HepG2 (cell line): ENCODE measurements at places on chromosomes 13 and 19. TPM values are rescaled to one million over a fixed set of nuclear protein-coding genes. Genes with fewer than 3 reads are reported as not detected.
A peak's percentile ranks its signal among the peaks of the same experiment; 100 is the strongest.

FUT6 gene
- 27.7 and 53.3 TPM in 2 replicates for polyA plus RNA-seq

LRRC25 gene
- polyA plus RNA-seq: 0.53 and 0.85 TPM in 2 replicates

DMKN gene
- polyA plus RNA-seq: 50.8 and 71.8 TPM in 2 replicates

BST2 gene
- polyA plus RNA-seq: 93.8 and 105 TPM in 2 replicates

SULT2A1 gene
- 137 TPM in 2 replicates for polyA plus RNA-seq

MEF2B gene
- polyA plus RNA-seq: 1.7 and 2.3 TPM in 2 replicates

PTGER1 gene
- 0.13 and 0.24 TPM in 2 replicates for polyA plus RNA-seq

GRCh38 chr19:16825312-16826052 lies 3.7 kb upstream of the SIN3B start:
- DNase-seq: no peak
- H3K4me3 ChIP-seq: peak overlapping the region; percentile 55; the same call in 1 of the 2 replicates
- H3K27me3 ChIP-seq: no peaks in the 10 kb centered on the region
- H3K4me1 ChIP-seq: peaks cover 20% of the 10 kb centered on the region
- H3K36me3 ChIP-seq: no peaks in the 10 kb centered on the region

GRCh38 chr13:91764527-91764926 lies 366.1 kb downstream of the GPC5 start:
- H3K27ac ChIP-seq: no peak overlapping the region
- H3K27me3 ChIP-seq: no peaks in the 10 kb centered on the region
- DNase-seq: no peak
- no peaks in the 10 kb centered on the region for H3K36me3 ChIP-seq
- H3K4me1 ChIP-seq: no peaks in the 10 kb centered on the region

- peaks cover 1% of the 10 kb centered on the region; the same call in 1 of the 2 replicates for H3K36me3 ChIP-seq
- no peak for DNase-seq
- no peak overlapping the region for H3K4me3 ChIP-seq
- no peaks in the 10 kb centered on the region for H3K27me3 ChIP-seq
Observed at GRCh38 chr13:100428986-100429385, 159.6 kb downstream of the GGACT start.

- no peaks in the 10 kb centered on the region for H3K27me3 ChIP-seq
- DNase-seq: no peak
- H3K27ac ChIP-seq: no peak overlapping the region
- H3K36me3 ChIP-seq: no peaks in the 10 kb centered on the region
Observed at GRCh38 chr13:107069108-107069776, 501.3 kb upstream of the ARGLU1 start.

DNA sequence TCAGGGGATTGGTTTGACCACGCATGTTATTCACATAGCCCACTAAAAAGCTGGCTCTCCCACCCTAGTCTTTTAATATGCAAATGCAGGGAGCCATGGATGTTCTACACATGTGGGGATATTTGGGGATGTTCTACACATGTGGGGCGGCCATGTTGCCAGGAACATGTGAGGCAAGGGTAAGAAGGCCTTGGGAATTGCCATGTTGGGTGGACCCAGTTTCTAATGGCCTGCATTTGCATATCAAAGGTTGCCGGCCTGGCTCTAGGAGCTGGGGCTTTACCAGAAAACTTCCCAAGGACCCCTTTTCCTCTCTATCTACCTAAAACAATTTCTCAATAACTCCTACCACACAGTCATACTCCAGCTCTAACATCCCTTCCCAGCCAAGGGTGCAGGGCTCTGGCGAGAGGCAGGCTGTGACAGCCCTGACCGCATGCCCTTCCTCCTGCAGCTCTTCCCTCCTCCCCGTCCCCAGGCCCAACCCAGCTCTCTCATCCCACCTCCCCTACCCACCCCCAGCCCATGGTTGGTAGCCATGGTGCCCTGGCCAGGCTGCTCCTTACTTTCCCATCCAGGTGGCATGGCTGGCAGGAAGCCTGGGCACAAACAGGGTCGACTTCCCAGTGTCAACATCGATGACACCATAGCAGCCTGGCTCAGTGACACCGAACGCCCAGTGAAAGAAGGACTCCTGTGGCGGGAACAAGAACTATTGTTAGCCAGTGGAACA lies 11.0 kb downstream of the PEPD start:
- H3K27ac ChIP-seq: no peak overlapping the region
- H3K4me1 ChIP-seq: no peaks in the 10 kb centered on the region
- H3K27me3 ChIP-seq: no peaks in the 10 kb centered on the region
- peaks cover 12% of the 10 kb centered on the region for H3K36me3 ChIP-seq

DNA sequence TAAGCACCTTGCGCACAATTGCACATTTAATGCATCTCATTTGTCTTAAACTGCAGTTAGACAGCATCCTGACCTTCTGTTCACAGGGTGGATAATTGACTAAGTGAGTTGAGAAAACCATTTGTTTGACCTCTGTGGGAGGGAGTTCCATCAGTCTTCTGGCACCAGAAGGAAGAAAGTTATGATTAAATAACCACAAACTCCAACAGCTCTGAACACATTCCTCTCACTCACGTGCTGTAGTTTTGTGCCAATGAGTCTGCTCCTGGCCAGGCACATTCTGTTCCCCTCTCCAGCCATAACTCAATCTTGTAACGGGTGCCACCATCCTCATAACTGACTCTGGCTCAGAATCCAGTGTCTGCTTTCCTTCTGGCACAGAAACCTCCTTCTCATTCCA lies 817.2 kb downstream of the SLITRK1 start:
- no peaks in the 10 kb centered on the region for H3K27me3 ChIP-seq
- no peak overlapping the region for H3K27ac ChIP-seq
- H3K4me1 ChIP-seq: no peaks in the 10 kb centered on the region
- H3K36me3 ChIP-seq: no peaks in the 10 kb centered on the region
- H3K4me3 ChIP-seq: no peak overlapping the region

- no peaks in the 10 kb centered on the region for H3K27me3 ChIP-seq
- H3K27ac ChIP-seq: no peak overlapping the region
- no peak overlapping the region for H3K4me3 ChIP-seq
- peaks cover 41% of the 10 kb centered on the region for H3K4me1 ChIP-seq
- DNase-seq: peak; percentile 58
- no peaks in the 10 kb centered on the region for H3K36me3 ChIP-seq
Observed at GRCh38 chr19:47122359-47123335, 8.0 kb upstream of the SAE1 start.

GRCh38 chr19:30155381-30156200 lies 213.6 kb downstream of the URI1 start:
- H3K27me3 ChIP-seq: no peaks in the 10 kb centered on the region
- no peak for DNase-seq
- no peak overlapping the region for H3K27ac ChIP-seq
- no peaks in the 10 kb centered on the region for H3K4me1 ChIP-seq

GRCh38 chr19:58212336-58213074 lies 16.2 kb upstream of the ZNF544 start:
- H3K4me1 ChIP-seq: no peaks in the 10 kb centered on the region
- H3K4me3 ChIP-seq: no peak overlapping the region
- peaks cover 62% of the 10 kb centered on the region for H3K36me3 ChIP-seq
- H3K27me3 ChIP-seq: no peaks in the 10 kb centered on the region
- DNase-seq: no peak

GRCh38 chr19:44817725-44818465 lies 9.0 kb downstream of the BCAM start:
- H3K4me3 ChIP-seq: no peak overlapping the region
- no peaks in the 10 kb centered on the region for H3K27me3 ChIP-seq
- peak overlapping the region; percentile 5 for H3K27ac ChIP-seq
- H3K36me3 ChIP-seq: peaks cover 10% of the 10 kb centered on the region

DNA sequence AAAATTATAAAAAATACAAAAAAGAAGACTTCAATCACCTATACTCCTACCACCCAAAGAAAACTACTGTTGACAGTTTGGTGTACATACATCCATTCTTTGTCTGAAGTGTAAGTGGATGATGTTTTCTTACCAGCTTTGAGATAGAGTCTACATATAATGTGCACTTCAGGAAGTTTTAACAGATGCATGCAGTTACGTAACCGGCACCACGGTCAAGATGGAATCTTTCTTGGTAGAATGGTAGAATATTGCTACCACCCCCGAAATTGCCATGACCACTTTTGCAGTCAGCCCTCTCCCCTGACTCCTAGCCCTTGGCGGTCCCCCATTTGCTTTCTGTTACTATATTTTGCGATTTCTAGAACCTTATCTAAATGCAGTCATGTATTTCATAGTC lies 1.4 kb downstream of the CUL4A start:
- no peak for DNase-seq
- H3K4me1 ChIP-seq: peaks cover 74% of the 10 kb centered on the region
- H3K4me3 ChIP-seq: peak overlapping the region; percentile 83; the same call in 1 of the 2 replicates
- H3K27ac ChIP-seq: peak overlapping the region; percentile 77
- no peaks in the 10 kb centered on the region for H3K36me3 ChIP-seq

DNA sequence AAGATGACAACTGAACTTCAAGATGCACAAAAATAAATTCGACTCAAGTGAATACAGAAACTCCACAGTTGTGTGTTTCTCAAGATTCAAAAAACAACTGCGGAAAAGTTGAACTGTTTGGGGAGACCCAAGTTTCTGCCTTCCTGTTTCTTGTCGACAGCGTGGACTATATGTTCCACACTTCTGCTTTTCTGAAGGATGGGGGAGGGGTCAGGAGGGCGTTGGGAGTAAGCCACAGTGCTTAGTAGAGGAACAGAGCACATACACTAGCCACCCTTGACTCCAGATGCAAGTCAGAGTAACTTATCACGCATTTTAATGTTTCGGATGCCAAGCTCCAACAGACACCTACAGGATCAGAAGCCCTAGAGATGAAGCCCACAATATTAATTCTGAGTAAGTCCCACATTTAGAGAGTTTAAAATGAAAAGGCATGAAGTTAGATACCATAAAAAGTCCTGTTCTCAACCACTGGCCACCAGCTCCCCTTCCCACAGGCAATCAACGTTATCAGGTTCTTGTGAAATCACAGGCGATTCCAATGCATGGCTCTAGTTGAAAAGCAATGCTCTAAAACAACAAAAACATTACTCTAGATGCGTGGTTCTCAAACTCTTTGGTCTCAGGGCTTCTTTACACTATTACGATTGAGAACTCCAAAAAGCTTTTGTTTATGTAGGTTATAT lies 4.2 kb downstream of the TUBGCP3 start:
- H3K4me1 ChIP-seq: peaks cover 39% of the 10 kb centered on the region
- peaks cover 2% of the 10 kb centered on the region; the same call in 1 of the 2 replicates for H3K36me3 ChIP-seq
- H3K4me3 ChIP-seq: no peak overlapping the region
- H3K27me3 ChIP-seq: no peaks in the 10 kb centered on the region
- no peak overlapping the region for H3K27ac ChIP-seq

GRCh38 chr13:45353895-45354294 lies 12.9 kb upstream of the TPT1 start:
- H3K27ac ChIP-seq: no peak overlapping the region
- no peak for DNase-seq
- no peak overlapping the region for H3K4me3 ChIP-seq
- H3K4me1 ChIP-seq: no peaks in the 10 kb centered on the region
- H3K27me3 ChIP-seq: no peaks in the 10 kb centered on the region

- no peak for DNase-seq
- H3K4me3 ChIP-seq: no peak overlapping the region
- no peaks in the 10 kb centered on the region for H3K4me1 ChIP-seq
- H3K27ac ChIP-seq: no peak overlapping the region
Observed at GRCh38 chr13:77429320-77430142, 102.6 kb upstream of the MYCBP2 start.

GRCh38 chr13:61954092-61954491 lies 538.4 kb upstream of the PCDH20 start:
- no peaks in the 10 kb centered on the region for H3K27me3 ChIP-seq
- H3K27ac ChIP-seq: no peak overlapping the region
- DNase-seq: peak; percentile 4
- no peaks in the 10 kb centered on the region for H3K36me3 ChIP-seq
